ENCODE measurements at places on chromosomes 6 and 20.

DNA sequence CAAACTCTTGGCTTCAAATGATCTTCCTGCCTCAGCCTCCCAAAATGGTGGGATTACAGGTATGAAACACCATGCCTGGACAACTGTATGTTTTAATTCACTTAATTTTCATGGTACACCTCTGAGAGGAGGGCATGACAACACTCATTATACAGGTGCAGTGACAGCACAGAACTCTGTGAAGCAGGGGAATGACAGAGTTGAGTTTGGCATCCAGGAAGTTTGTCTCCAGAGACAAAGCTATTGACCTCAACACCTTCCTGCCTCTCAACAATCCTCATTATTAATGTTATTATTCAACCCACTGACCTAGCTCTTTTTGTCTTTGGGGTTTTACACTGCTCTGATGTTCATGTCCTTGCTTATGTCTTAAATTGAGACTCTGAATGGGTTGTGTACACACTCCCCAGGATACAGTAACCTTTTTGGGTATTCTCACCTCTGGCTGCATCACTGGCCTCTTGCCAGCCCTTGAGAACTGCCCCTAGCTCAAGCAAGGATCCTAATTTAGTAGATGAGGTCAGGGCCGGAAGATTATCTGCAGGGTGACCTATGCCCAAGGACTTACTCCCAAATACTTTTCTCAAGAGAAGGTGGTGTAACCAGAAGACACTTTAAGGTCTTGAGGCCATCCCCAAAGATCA, 13.0 kb upstream of the IER3 start:
- no peak for DNase-seq

DNA sequence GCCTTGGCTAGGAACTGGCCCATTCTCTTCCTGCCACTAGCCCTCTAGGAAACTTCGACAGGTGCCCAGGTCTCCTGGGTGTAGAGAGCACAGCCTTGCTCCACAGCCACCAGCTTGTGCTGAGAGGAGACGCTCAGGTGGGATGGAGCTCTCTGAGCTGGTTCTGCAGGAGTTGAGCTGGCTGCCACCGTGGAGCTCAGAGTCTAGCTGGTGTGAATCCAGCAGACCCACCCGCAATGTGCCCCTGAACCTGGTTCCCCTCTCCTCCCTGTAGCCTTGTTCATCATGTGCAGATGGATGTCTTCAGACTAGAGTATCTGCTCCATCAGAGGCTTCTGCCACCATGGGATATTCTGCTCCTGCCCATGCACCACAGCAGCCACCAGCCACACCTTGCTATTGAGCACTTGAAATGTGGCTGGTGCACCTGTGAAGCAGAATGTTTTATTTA, 222.5 kb downstream of the SYNDIG1 start:
- no peak for DNase-seq

- no peak for DNase-seq
These were observed 109.3 kb upstream of the DST start for GRCh38 chr6:56752009-56752408.

GRCh38 chr6:24923885-24924401, 11.8 kb downstream of the RIPOR2 start:
- DNase-seq: no peak

DNA sequence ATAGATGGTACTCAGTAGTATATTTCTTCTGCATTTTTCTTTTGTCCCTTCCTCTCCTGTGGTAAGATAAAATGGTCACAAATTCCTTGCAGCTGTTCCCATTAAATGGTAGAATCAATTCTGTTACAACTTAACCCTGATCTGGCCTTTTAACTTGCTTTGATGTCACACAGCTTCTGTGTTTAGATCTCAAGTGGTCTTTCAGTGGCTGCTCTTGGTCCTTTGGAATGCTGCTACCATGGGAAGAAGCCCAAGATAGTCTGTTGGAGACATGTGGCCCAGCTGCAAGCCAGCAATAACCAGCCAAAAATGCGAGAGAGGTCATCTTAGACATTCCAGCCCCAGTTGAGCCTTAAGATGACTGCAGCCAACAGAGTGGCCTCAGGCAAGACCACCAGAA, 429.7 kb downstream of the KIF16B start:
- DNase-seq: no peak

GRCh38 chr6:161094955-161095354, 103.4 kb downstream of the MAP3K4 start:
- DNase-seq: no peak

- no peak for DNase-seq
These were observed 104.8 kb downstream of the HACE1 start for GRCh38 chr6:104754788-104755409.

DNA sequence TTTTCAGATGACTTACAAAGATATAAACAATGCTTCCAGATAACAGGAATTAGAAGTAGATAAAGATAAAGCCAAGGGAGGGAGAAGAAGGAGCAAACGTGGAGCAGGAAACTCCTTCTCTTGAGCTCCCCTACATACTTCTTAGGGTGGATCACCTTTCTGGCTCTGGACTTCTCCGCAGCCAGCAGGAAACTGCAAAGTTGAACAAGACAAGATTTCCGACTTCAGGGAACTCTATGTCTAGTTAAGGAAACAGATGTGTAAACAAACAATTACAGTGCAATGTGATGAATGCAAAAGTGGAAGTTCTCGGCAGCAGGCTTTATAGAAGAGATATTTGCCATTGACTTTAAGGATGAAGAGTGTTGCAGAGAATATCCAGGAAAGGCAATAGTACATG, 134.0 kb upstream of the MARCKS start:
- DNase-seq: no peak

- peak; percentile 42 for DNase-seq
These were observed 78.5 kb upstream of the TRDN start for GRCh38 chr6:123715006-123715863.

DNA sequence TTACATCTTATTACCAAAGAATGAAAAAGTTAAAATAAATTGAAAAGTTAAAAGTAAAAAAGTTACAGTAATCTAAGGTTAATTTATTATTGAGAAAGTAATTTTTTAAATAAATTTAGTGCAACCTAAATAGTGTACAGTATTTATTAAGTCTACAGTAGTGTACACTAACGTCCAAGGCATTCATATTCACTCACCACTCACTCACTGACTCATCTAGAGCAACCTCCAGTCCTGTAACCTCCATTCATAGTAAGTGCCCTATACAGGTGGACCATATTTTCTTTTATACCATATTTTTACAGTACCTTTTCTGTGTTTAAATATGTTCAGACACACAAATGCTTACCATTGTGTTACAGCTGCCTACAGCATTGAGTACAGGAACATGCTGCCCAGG, 624.7 kb upstream of the NOX3 start:
- DNase-seq: no peak

DNA sequence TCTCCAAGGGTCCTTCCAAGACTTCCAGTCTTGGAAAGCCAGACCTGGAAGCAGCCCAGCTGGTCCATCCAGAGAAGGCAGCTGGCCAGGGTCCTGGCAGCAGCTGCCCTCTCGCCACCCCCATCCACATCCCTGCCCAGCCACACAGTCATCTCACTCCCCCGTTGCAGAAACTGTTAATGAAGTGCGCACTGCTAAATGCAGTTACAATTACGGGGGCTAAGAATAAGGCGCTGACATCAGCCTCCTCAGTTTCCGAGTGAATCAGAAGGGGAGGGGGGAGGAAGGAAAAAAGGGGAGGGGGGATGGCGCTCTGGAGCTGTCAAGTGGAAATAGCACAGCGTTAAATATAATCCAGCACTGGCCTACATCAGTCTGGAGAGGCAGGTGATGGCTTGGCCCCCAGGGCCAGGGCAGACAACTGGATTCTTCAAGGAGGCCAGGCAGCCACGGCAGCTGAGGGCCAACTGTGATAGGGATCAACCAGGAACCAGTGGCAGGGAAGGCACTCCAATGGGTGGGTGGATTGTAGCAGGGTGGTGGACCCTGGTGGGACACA, 6.9 kb downstream of the RIMS4 start:
- DNase-seq: peak; percentile 21

GRCh38 chr20:37243076-37243936, 18.3 kb downstream of the GHRH start:
- DNase-seq: no peak

DNA sequence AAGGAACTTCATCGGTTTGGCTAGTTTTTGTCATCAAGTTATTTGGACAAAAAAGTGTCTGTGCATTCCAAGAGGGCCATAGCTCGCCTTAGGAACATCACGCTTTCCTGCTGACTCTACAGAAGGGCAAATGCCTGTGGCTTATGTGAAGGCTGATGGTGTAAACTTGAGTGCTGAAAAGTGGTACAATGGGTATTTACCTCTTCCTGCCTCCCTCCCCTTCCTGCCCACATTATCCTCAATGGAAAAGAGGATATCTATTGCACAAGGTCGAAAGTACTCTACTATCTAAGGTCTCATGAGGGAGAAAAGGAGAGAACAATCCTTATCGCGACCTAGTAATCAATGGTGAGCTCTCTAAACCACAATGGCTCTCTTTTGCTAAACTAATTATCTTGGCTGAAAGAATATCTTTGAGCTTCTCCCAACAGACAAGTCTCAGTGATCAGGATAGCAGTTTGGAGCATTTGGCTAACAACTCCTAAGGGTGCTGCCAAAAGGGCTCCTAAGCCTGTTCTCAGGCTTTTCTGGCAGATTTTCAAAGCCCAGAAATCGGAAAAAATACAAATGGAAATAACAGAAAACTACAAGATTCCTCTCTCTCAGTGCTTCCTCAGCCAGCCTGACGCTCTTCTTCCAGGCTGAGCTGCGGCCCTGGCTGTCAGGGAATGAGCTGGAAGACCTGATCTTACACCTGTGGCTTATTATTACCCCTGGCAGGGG, 42.6 kb upstream of the ENPP1 start:
- DNase-seq: no peak

DNA sequence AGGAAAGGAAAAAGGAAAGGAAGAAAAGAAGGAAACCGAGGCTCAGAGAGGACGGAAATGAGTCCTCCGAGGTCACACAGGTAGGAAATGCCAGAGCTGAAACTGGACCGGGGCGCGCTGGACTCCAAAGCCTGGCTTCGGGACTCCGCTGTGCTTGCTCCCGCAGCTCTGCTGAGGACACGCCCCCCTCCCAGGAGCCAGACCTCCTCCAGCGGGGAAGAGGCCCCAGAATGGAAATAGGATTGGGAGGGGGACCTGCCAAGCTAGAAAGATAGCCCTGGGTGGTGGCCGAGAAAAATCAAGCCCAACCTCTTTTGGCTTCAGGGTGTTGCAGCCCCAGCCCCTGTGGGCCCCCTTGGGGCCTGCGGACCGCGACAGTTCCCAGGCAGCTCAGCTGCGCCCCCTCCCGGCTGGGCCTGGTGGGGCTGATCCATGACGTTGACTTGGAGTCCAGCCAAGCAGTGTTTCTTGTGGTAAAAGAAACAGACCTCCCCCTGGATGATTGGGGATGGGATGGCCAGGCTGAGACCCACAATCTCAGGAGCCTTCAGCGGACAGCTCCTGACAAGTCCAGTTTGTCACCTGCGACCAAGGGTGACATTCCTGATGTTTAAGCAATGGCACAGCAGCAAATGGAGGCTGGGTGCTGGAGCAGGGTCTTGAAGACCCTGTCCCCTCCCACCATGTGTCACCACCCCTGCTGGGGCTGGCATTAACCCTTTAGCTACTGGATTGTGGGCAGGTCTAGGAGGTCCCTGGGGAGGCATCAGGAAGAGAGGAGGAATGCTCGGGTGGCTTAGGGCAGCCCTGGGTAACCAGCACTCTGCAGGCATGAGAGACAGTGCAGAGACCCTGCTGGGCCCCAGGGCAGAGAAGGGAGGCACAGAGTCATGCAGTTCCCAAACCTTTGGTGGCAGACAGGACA, 55.4 kb downstream of the RIPOR3 start:
- DNase-seq: no peak

DNA sequence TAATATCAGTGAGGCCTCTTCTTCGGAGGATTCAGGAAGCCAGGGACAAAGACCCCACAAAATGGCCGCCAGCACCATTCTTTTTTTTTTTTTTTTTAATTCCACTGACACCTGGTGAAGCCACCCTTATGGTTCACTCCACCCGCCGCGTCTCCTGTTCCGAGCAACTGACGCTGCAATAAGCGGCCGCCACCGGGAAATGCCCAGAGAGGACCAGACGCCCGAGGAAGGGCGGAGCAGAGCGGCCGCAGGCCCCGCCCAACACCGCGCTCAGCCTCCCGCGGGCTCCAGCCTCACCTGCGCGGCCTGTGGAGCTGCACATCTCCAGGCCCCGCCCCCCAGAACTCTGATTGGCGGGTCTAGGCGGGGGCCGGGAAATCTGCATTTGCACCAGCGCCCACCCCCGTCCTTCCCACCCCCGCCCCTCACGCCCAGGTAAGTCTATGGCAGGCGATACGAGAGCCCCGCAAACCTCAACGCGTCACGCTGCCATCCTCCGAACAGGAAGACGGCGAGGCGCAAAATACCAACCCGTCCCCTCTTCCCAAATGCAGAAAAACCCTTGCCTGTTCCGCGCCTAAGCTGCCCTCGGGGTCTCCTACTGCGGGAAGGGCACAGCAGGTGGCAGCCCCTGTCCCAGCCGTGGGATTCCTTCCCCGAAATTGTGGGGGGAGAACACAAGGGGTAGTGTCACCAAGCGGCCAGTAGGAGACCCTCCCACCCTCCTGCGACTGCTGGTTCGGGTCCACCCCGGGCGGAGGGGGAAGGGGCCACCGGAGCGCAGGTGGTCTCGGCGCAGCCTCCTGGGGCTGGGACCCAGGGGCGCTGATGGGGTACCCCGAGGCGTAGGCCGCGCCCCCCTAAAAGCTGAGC, 960 bp downstream of the ATP9A start:
- peak; percentile 60 for DNase-seq

DNA sequence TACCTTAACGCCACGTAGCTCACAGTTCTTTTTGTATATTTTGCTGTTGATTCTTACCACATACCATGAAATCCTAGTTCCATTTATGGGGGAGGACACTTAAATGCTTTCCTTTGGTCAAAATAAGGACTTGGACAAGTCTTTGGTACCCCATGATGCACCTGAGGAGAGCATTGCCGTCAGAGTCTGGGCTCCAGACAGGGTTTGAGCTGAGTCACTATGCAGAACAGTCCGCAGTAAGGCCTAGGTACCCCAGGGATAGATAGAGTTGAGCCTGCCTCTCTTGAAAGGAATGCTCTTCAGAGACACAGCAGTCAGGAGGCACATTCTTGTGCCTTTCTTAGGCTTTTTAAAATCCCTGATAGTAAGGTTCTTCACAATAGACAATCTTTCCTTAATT, 6.0 kb downstream of the PARD6B start:
- no peak for DNase-seq

DNA sequence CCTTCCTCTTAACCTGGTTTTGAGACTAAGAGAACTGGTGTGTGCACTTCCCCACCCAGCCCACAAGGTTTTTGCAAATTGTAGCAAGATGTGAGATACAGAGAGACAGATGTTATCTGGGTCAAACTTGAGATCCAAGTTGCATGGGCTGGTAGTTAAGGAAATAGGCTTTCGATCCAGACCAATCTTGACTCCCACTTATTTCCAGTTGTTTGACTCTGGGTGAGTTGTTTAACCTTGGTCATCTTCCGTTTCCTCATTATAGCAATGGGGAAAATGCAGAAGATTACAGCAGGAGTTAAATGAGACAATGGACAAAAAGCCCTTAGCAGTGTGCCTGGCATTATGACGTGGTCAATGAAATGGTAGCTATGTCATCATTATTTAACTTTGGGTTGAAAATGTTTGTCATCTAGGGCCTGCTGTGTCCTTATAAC, 1.7 kb downstream of the SNX21 start:
- no peak for DNase-seq

GRCh38 chr20:38779247-38780097, 26.0 kb upstream of the PPP1R16B start:
- DNase-seq: no peak

GRCh38 chr6:18973251-18973650, 586.1 kb downstream of the RNF144B start:
- peak; percentile 7 for DNase-seq

All from globus pallidus (tissue), 1 donor.